CD8-positive, alpha-beta memory T cell (primary cell): ENCODE measurements at places on chromosomes 4 and X.

- H3K27ac ChIP-seq: peak overlapping the region; percentile 89
- H3K4me3 ChIP-seq: peak overlapping the region; percentile 72
- peaks cover 36% of the 10 kb centered on the region for H3K4me1 ChIP-seq
- H3K36me3 ChIP-seq: no peaks in the 10 kb centered on the region
- DNase-seq: no peak
These were observed 74.8 kb upstream of the BCOR start for GRCh38 chrX:40172401-40173142.

DNA sequence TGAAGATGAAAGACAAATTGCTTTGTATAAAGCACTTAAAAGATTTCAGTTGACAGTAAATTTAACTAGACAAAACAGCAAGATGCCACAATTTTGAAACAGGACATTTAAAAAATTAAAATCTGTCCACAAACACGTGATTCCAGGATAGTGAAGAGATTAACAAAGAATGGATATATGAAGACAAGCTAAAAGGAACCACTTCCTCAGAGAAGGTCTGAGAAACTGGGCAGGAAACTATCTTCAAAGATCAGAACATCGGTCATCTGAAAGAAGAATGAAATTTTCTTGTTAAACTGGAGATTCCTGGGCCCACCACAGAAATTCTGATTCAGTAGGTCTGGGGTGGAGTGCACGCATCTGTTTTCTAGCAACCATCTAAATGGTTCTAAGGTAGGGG, 1.4 kb downstream of the RWDD4 start:
- H3K4me1 ChIP-seq: peaks cover 30% of the 10 kb centered on the region
- H3K27ac ChIP-seq: no peak overlapping the region
- H3K4me3 ChIP-seq: peak overlapping the region; percentile 71
- H3K27me3 ChIP-seq: no peaks in the 10 kb centered on the region
- H3K36me3 ChIP-seq: peaks cover 9% of the 10 kb centered on the region
- DNase-seq: no peak

GRCh38 chr4:183816882-183817509, 88.1 kb upstream of the STOX2 start:
- no peaks in the 10 kb centered on the region for H3K36me3 ChIP-seq
- H3K4me3 ChIP-seq: no peak overlapping the region
- H3K27me3 ChIP-seq: no peaks in the 10 kb centered on the region
- H3K4me1 ChIP-seq: no peaks in the 10 kb centered on the region

DNA sequence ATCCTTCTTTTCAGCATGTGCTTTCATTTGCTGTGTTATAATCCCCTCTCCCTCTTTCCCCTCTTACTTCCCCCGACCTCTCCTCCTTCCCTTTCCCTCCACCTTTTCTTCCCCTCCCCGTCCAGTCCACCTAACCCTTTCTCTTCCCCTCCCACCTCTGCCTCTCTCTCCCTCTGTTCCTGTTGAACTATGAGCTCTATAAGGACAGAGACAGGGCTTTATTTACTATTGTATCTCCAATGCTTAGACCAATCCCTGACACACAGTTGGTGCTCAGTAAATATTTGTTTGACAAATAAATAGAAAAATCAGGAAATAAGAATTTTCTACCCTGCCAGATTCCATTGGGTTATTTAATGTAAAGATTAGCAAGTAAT, 60.8 kb downstream of the EGF start:
- no peak overlapping the region for H3K27ac ChIP-seq
- H3K4me1 ChIP-seq: no peaks in the 10 kb centered on the region
- no peaks in the 10 kb centered on the region for H3K36me3 ChIP-seq
- H3K4me3 ChIP-seq: no peak overlapping the region
- DNase-seq: no peak

- DNase-seq: no peak
- H3K4me3 ChIP-seq: no peak overlapping the region
- H3K27me3 ChIP-seq: no peaks in the 10 kb centered on the region
- no peaks in the 10 kb centered on the region for H3K4me1 ChIP-seq
- H3K27ac ChIP-seq: no peak overlapping the region
These were observed 33.0 kb downstream of the CISD2 start for GRCh38 chr4:102901804-102902203.

DNA sequence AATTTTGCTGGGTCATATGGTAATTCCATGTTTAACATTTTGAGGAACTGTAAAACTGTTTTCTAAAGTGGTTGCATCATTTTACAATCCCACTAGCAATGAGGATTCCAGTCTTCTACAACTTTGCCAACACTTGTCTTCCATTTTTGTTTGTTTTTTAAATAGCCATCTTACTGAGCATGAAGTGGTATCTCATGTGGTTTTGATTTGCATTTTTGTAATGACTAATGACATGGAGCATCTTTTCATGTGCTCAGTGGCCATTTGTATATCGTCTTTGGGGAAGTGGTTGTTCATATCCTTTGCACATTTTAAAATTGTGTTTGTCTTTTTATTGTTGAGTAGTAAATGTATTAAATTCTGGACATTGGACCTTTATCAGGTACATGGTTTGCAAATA, 94.7 kb downstream of the TMEM131L start:
- no peaks in the 10 kb centered on the region for H3K4me1 ChIP-seq
- no peak overlapping the region for H3K4me3 ChIP-seq
- no peak overlapping the region for H3K27ac ChIP-seq
- no peaks in the 10 kb centered on the region for H3K27me3 ChIP-seq
- DNase-seq: no peak
